ENCODE measurements at places on chromosomes 6 and 20.
A peak's percentile ranks its signal among the peaks of the same experiment; 100 is the strongest.

- DNase-seq = no peak
Observed at GRCh38 chr6:154143753-154144152, 104.7 kb downstream of the OPRM1 start.

DNA sequence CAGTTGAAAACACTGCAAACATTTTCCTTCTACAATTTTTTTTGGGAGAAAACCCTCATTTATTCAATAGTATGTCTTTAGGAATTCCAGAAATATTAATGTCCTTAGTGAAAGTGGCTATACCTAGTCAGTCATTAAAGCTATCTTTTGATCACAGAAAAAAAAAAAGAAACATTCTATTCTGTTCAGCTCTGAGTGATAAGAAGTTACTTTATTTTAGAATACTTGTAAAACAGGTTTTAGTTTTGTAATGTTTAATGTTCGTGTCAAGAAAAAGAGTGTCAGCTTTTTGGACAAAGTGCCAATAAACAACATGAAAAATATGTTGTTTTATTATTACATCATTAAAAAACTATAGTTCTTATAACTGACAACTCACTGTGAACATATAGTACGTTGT is 240.4 kb downstream of the OGFRL1 start:
- no peak for DNase-seq

DNA sequence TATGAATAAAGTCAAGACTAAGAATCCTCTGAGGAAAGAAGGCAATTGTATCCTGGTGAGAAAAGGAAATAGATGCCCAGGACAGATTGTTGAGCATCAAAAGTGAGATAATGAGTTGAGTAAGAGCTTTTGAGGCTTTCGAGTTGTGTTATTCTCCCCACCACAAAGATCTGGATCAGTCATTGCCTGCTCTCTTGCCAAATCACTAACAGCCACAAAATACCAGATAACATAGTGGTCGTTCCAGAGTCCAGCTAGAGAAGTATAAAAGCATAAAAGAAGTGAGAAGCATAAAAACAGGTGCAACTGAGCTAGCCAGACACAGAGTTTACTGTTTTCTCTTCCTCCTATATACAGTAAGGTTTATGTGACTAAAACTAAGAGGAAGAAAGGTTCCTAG is 4.9 kb downstream of the SPINT4 start:
- DNase-seq = no peak

GRCh38 chr6:116536216-116536621 is 9.3 kb downstream of the TRAPPC3L start:
- no peak for DNase-seq

- no peak for DNase-seq
Observed at GRCh38 chr20:49360242-49360968, 82.5 kb upstream of the ZNFX1 start.

GRCh38 chr6:106372838-106373501 is 12.5 kb downstream of the CRYBG1 start:
- no peak for DNase-seq

DNA sequence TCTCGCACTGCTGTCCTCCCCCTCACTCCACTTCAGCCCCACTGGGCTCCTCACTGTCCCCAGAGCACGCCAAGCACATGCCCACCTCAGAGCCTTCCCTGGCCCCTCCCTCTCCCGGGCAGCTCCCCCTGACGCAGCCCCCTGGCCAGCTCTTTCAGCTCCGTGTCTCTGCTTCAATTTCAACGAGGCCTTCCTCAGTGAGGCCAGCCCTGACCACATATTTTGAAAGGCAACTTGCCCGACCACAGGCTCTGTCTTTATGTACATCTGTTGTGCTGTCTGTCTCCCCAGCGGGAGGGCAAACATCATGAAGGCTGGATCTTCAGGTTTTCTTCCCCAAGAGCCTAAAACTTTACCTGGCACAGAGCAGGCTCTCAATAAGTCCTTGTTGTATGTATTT is 44.6 kb downstream of the JPH2 start:
- no peak for DNase-seq

GRCh38 chr20:36880741-36881250 is 4.9 kb downstream of the TLDC2 start:
- no peak for DNase-seq

DNA sequence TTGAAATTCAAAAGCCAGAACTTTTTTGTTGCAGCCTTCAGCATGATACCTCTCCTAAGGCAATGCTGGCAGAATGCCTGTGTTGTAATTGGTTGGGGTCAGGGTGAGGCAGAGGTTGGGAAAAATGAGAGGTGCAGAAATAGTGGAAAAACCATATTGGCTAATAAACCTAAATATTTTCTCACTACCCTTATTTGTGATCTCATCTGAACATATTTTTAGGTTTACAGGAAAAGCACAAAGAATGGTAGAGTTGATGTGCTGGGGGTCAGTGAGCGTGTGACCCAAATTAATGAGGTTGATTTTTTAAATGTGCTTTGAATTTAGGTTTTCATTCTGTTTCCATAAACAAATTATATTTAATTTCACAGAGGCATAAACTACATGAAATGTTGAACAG is 437.3 kb downstream of the HDGFL1 start:
- DNase-seq = no peak

DNA sequence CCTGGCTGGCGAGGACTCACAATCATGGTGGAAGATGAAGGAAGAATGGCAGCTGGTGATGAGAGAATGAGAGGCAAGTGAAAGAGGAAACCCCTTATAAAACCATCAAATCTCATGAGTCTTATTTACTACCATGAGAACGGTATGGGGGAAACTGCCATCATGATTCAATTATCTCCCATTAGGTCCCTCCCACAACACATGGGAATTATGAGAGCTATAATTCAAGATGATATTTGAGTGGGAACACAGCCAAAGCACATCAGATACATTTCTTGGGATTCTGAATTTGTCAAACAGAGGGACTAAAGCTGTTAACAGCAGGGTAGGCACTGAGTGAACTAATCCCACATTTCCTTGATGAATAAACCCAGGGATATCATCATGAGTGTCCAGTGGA is 116.2 kb upstream of the PLCB4 start:
- no peak for DNase-seq

DNA sequence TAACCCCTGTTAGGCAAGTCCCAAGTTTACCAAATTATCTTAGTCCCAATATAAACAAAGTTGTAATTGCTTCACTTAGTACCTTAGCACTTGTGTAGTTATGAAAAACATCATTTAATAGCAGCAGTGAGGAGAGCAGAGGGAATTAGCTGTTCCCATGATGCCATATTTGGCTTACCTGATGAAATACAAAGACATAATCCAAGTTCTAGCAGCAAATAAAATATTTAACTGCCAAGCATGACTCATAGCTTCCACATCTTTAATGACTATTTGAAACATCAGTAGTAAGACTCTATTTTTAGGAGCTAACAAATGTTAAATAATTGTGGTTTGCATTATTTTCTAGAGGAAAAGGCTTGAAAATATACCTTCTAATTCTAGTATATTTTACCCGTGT is 94.0 kb upstream of the MCHR2 start:
- DNase-seq = no peak

DNA sequence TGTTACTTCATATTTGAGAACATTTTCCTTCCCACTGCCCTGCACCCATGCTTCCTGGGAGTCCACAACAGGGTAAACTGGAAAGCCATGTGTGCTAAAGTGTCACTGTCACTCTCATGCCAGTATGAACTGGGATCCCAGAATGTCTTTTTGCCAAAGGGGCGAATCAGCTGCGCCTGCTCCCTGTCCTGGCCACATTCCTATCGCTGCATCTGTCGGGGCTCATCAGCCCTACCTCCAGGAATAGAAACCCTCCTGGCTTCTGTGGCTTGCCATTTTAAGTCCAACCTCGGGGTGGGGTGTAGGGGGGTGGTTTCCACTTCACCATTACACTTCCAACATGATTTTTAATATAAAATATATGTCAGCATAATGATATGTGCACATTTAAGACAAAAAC is 933 bp downstream of the KLHL31 start:
- DNase-seq = no peak

- peak; percentile 74 for DNase-seq
Observed at GRCh38 chr6:33768644-33769120, 20.2 kb downstream of the LEMD2 start.

GRCh38 chr6:41489120-41489851 is 56.9 kb upstream of the FOXP4 start:
- DNase-seq = no peak

- DNase-seq = no peak
Observed at GRCh38 chr6:84685983-84686584, 78.3 kb downstream of the TBX18 start.

DNA sequence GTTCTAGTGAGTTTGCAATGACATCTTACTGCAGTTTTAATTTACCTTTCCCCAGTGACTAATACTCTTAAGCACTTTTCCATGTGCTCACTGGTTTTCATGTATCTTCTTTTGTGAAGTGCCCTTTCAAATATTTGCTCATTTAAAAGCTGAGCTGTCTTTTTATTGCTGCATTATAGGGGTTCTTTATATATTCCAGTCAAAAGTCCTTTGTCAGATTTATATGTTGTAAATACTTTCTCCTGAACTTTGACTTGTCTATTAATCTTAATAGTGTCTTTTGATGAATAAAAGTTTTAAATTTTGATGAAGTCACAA is 50.2 kb upstream of the ELOVL5 start:
- DNase-seq = no peak

GRCh38 chr6:43788301-43788700 is 18.3 kb downstream of the VEGFA start:
- no peak for DNase-seq

DNA sequence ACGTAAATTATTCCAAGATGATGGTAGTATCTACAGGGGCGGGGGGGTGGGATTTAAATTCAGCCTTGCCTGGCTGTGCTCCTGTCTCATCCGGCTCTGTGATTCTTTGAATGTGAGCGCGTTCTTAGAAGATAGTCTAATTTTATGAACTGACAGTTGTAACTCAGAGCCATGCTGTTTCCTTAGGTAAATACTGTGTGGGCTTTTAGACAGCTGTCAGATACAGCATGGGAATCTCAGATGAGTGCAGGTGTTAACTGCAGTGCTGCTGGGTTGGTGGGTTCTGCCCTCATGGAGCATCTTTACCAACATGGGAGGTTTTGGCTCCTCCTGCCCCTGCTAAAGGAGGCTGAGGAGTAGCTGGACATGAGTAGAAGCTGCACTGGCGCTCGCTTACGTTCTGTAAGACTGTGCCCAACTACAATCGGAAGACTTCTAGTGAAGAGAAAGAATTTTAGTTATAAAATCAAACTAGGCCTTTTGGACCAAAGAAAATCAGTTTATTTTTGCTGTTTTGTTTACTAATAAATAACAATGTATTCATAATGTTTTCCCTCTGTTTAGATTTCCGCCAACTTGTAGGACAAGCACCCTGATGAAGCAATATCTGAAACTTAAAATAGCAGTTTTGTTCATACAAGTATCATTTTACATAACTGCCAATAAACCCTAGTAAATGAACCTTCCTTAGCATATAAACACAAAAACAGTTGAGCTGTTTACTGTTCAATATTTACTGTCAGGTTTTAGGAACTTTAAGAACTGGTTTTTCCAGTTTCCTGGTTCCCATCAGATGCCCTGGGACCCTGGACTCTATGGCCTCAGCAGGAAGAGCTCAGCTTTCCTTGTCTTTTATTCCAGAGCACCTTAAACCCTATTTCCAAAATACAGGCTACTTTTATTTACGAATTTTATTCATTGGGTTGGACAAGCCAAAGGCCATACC is 66.1 kb downstream of the FAM120B start:
- DNase-seq = no peak

GRCh38 chr6:142830116-142830710 is 114.8 kb downstream of the HIVEP2 start:
- DNase-seq = no peak

DNA sequence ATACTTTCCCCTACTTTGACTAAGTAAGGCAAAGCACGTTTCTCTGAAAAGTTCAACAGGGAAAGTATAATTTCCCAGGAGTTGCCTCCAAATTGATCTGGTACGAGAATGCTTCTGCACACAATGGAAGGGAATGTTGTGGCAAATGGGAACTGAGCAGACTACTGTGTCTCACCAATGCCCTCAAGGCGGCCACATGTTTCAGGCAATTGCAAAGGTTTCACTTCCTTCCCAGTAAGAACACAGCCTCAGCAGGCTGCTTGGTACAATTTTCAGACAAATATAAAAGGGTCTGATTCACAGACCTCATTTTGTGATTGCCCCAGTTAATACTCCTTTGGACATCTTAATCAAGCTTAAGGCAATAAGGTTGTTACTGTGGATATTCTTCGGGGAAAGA is 71.2 kb downstream of the KIAA0319 start:
- DNase-seq = no peak

DNA sequence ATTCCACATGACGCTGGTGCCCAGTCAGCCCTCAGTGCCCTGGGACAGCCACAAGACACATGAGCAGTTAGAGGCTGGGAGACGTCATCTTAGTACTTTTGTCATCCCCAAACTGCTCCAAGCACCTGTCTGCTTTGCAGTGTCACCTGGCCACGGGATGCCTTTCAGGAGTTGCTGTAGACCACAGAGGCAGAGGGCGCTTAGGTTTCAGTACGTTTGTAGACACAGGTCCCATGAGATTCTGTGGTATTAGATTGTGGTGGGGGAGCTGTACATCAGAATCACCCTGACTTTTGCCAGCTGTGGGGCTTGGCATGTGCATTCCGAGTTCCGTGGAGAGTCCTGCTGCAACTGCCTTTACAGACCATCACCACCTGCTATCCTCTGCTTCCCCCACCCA is 16.7 kb downstream of the MAVS start:
- DNase-seq = no peak

- DNase-seq = no peak
Observed at GRCh38 chr20:25669826-25670422, 26.7 kb downstream of the ZNF337 start.

DNA sequence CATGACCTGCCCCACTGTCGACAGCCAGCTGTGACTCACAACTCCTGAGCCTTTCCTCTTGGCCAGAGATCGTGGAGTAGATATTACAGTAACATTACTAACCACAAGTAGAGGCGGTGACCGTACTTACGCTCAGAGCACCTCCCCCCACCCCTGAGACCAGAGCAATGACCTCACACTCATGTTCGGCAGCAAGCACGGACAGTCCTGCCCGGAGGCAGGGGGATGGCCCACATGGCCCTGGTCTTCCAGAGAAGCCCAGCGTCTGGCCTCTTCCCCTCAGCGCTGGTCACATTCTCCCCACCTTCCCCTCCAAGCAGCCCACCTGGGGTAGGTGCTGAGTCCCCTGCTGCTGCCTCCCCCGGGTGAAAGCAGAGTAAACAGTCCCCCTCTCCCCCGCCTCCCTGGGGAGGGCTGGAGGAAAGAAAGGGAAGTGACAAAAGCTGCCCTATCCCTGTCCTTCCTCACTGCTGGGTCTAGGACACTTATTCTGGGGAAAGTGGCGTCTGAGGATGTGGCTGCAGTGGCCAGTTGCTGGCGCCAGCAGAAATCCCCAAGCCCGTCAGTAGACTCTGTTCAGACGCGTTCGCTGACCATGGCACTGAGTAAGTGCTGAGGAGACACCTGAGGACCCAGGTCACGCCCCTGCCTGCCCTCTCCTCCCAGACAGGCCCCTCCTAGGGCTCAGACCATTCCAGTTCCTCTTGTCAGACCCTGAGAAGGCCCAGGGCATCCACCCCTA is 68.5 kb downstream of the MRPL14 start:
- DNase-seq = no peak

All from activated CD8-positive, alpha-beta memory T cell treated with anti-CD3 and anti-CD28 coated beads, Interleukin-2, amount 50 U/mL, for 4 hours (primary cell).